Muscle of leg (tissue), 16 donors: ENCODE measurements at places on chromosomes 2 and 18. TPM values are rescaled to one million over a fixed set of nuclear protein-coding genes. Genes with fewer than 3 reads are reported as not detected.

DYNAP gene
- total RNA-seq, result not detected

NT5DC4 gene
- not detected for total RNA-seq

HMSD gene
- not detected for total RNA-seq

CDK15 gene
- 1.1 TPM for total RNA-seq

TMEM163 gene
- total RNA-seq, result 0.66 TPM

CRYBA2 gene
- total RNA-seq, result not detected

GAD1 gene
- 0.35 TPM for total RNA-seq

ALLC gene
- 0.09 TPM for total RNA-seq

FTCDNL1 gene
- total RNA-seq, result 2.6 TPM

GLI2 gene
- 6.2 TPM for total RNA-seq

COMMD1 gene
- total RNA-seq, result 54.2 TPM

AGXT gene
- 0.13 TPM for total RNA-seq

NGEF gene
- total RNA-seq, result 1.5 TPM

RTP5 gene
- not detected for total RNA-seq
